Hindlimb muscle (tissue), 1 donor: ENCODE measurements at places on chromosomes 4 and X.

DNA sequence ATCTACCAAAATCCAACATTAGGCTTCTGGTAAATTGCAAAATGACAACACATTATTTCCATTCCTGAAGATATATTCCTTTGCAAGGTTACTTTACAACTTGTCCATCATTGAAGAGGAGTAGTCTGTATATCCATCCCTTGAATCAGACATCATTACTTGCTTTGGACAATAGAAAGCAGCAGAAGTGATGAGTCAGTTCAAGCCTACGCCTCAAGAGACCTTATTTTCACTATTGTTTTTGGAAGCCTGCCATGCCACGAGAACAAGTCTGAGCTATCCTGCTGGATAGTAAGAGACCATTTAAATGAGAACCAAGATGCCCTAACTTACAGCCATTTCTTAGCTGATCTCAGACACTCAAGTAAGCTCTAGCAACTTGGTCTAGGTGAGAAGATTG, 246.0 kb upstream of the HHIP start:
- no peak for DNase-seq

DNA sequence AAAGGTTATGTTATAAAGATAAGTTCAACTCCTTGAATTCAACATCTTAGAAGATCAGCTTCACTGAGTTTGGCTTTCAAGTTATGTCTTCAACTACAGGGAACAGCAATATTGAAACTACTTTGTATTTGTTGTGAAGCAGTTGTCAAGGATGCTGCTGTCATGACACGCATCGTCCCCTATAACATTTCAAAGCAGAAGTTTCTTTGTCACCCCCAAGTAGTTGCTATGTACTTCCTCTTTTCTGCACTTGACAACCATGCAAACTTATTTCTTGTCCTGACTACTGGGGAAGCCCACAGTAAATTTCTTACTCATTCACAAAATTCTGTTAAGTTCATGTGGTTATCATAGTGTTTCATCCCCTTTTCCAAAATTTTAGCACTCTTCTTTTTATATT, 14.3 kb downstream of the ANTXR2 start:
- DNase-seq = no peak

DNA sequence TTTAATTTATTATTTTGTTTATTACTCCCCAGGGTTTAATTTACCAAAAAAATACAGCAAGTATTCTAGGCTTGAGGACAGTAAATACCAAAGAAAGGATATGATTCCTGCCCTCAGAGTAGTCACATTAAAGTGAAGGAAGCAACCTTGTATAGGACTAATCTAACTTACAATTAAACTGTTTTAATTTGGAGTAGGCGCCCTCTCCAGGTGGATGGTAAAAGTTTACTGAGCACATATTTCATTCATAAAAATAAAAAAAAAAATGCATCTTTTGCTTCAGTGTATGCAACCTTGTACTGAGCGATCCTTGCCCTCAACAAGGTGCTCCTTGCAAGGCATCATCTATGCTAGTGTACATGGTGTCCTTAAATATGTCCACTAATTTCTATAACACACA, 72.0 kb upstream of the MAGEB16 start:
- no peak for DNase-seq

DNA sequence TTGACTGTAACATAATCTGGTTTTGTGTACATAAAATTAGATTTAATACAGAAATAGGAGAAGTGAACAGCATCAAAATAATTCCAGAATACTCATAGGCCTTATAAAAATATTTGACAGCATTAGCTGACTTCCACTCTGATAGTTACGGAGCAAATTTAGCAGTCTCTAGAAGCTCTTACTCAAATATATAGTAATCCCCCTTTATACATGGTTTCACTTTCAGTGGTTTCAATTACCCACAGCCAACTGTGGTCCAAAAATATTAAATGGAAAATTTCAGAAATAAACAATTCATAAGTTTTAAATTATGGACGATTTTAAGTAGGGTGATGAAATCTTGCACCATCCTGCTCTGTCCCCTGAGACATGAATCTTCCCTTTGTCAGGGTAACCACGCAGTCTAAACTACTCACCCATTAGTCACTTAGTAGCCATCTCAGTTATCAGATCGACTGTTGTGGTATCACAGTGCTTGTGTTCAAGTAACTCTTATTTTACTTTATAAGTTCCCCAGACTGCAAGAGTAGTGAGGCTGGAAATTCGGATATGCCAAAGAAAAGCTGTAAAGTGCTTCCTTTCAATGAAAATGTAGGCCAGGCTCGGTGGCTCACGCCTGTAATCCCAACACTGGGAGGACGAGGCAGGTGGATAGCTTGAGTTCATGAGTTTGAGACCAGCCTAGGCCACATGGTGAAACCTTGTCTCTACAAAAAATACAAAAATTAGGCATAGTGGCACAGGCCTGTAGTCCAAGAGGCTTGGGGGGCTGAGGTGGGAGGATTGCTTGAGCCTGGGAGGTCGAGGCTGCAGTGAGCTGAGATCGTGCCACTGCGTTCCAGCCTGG, 17.2 kb upstream of the RTL9 start:
- DNase-seq = no peak

GRCh38 chr4:140158365-140159030, 4.5 kb upstream of the MAML3 start:
- DNase-seq = no peak

- DNase-seq = no peak
Measured at GRCh38 chrX:101605728-101606127, 12.1 kb downstream of the ARMCX6 start.

DNA sequence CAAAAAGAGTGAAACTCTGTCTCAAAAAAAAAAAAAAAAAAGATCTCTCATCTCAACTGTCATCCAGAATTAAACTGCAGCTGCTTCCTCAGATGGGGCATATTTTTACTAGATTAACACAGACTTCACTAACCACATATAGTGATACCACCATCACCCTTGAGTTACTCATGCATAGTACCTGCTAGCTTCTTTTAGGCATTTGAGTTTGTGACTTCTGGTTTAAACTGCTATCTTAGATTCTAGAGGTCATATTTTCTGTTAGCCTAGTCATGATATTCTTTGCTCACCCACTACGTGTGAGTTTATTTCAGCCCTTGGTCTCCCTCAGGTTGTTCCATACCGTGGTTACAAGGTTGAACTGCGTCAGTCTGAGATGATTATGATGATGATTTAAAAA, 154.9 kb upstream of the BMP3 start:
- no peak for DNase-seq

DNA sequence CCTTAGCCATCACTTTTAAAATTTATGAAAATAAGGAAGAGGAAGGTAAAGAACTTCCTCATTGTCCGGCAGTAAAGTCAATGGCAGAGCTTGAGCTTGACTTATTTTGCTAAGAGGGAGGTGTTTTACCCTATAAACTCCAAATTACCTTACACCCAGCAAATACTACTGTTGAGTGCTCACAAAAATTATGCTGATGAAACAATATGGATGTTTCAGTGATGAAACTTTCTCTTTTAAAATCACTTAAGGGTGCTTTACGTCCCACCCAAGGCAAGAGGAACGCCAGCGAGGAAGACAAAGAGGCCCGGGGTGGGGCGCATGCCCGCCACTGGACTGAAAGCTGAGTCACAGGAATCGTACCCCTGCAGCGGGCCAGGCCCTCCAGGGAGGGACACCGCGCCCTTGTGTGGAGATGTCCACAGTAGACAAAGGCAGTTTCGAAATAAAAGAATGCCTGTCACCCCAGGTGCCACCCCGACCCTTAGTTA, 560 bp upstream of the TMSB4X start:
- DNase-seq = no peak

GRCh38 chr4:98641906-98642668, 16.3 kb downstream of the TSPAN5 start:
- DNase-seq = no peak

DNA sequence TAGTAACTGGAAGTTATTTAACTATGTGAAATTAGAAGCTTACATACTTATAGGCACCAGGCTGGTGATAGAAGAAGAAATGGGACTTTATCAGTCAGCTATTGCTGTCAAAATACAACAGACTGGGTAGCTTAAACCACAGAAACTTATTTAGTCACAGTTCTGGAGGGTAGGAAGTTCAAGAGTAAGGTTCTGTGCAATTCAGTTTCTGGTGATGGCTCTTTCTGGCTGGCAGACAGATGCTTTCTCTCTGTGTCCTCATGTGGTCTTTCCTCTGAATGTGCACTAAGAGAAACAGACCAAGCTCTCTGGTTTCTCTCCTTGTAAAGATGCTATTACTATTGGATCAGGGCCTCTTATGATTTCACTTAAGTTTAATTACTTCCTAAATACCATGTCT, 92.1 kb upstream of the ANKRD50 start:
- no peak for DNase-seq

DNA sequence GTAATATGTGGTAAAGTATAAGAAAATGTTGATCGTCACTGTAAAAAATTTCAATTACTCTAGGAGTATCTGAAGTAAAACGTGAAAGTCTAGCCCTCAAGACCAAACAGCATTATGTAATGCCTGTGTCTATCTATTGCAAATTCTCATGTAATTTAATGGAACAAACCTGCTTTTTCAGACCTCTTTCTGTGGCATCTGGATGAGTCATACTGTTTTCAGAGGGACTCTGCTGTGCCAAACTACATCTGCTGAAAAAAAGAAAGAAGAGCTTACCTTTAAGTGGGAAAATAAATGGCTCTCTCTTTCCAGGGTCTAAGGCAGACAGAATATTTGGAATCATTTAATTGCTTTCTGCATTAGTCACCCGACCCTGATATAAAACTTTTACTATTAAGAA, 89.8 kb upstream of the ARMCX2 start:
- no peak for DNase-seq

- DNase-seq = no peak
Measured at GRCh38 chr4:184142121-184143000, 75.3 kb downstream of the ENPP6 start.

- DNase-seq = no peak
Measured at GRCh38 chr4:31009926-31010325, 289.8 kb downstream of the PCDH7 start.

GRCh38 chrX:108224727-108225621, 133.4 kb downstream of the ATG4A start:
- DNase-seq = no peak

- no peak for DNase-seq
Measured at GRCh38 chrX:30982467-30982866, 89.4 kb downstream of the FTHL17 start.

GRCh38 chr4:110567214-110567613, 55.7 kb downstream of the PITX2 start:
- no peak for DNase-seq

DNA sequence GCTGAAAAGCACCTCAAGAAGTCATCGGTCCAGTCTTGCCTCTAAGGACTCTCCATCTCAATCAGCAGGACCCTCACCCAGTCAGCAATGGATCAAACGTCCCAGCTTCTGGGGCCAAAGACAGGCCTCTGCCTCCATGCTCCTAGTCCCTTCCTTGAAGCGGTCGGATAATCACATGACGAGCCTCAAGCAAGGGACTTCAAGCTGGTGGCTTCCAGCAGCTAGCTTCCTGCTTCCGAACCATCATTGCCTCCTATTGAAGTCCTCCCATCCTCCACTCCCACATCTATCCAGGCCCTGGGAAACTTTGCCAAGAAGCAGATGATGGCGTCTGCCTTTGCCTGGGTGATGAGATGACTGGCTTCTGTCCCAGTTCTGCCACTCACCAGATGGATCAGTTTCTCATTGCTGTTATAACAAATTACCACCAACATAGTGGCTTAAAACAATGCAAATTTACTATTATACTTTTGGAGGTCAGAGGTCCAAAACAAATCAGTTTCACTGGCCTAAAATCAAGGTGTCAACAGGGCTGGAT, 135.2 kb upstream of the MAMLD1 start:
- no peak for DNase-seq

DNA sequence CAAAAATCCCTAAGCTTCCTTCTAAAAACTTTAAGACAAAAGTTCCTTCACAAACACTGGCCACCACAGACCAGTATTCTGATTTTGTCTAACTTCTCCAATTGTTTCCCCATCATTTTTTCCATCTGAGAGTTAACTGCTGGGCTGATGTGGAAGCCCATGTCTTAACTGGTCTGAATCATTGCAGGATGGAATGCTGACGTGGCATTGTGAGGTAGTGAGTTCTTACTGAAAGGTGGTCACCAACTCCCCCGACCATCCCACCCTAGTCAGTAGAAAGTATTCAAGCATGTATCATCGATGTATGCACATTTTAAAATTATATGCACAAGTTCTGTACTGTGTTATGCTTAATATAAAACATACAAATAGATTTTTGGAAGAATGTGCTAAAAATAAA, 99.1 kb upstream of the SMIM10 start:
- no peak for DNase-seq

- DNase-seq = no peak
Measured at GRCh38 chr4:143424276-143424675, 87.6 kb downstream of the GAB1 start.

- peak; percentile 38 for DNase-seq
Measured at GRCh38 chr4:101126059-101126458, 221.3 kb downstream of the PPP3CA start.

GRCh38 chrX:149871940-149872339, 9.0 kb upstream of the MAGEA8 start:
- DNase-seq = no peak
